Left lung (tissue), 14 donors: ENCODE measurements at places on chromosomes 1 and 21. TPM values are rescaled to one million over a fixed set of nuclear protein-coding genes. Genes with fewer than 3 reads are reported as not detected.

DNA sequence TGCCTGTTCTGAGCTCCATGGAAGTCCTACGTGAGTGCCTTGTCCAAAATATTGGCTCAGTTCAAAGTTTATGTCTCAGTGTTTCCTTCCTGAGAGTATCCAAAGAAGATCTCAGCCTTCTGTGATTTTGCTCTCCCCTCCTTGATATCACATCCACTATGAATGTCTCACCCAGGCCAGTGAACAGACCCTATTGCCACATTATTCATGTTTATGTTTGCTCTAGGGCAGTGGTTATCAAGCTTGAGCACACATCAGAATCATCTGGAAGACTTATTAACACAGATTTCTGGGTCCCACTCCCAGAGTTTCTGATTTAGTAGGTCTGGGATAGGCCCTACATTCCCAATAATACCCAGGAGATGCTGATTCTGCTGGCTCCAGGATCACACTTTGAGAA lies 145.0 kb upstream of the FGGY start:
- no peak for DNase-seq

DNA sequence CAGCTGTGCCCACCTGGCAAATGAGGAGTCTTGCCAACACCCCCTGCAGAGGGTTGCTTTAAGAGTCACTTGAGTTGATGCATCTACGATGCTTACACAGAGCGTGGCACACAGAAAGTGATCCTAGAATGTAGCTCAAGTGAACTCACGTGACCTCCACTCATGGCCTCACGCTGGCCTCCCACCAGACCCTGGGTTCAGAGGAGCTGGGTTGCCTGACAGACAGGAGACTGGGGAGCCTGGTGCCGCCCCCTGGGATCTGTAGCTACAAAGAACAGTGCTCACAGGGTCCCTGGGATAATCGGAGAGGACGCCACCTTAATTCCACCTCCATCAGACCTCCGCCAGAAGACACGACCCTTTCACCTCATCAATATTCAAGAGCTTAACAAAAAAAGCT lies 81.4 kb upstream of the CASZ1 start:
- no peak for DNase-seq

- no peak for DNase-seq
These were observed 377.4 kb downstream of the LTN1 start for GRCh38 chr21:28615276-28615675.

- no peak for DNase-seq
These were observed 38.0 kb upstream of the ATP1A1 start for GRCh38 chr1:116334868-116335635.

DNA sequence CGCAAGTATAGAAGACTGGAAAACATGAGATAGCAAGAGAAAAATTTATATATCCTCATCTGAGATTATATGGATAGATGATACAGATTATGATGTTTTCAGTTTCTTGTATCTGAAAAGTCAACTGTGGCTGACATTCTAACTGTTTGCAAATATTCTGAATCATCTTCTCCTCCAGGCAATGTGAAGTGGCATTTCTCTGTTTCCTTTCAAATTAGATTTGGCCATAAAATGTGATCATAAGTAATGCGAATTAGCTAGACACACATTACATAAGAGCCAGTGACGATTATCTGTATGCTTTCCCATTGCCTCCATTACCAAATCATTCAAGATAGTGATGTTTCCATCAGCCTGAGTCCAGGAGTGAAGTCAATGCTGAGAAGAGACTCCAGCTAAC lies 265.2 kb downstream of the BRINP3 start:
- DNase-seq = no peak

Gene NKAIN1
- total RNA-seq = not detected

- DNase-seq = peak; percentile 54
These were observed 37.3 kb downstream of the RGL1 start for GRCh38 chr1:183841950-183842794.
